ENCODE measurements at places on chromosomes 5 and 9.

- no peak for DNase-seq
Measured at GRCh38 chr5:80097451-80097850, 62.3 kb downstream of the THBS4 start.

DNA sequence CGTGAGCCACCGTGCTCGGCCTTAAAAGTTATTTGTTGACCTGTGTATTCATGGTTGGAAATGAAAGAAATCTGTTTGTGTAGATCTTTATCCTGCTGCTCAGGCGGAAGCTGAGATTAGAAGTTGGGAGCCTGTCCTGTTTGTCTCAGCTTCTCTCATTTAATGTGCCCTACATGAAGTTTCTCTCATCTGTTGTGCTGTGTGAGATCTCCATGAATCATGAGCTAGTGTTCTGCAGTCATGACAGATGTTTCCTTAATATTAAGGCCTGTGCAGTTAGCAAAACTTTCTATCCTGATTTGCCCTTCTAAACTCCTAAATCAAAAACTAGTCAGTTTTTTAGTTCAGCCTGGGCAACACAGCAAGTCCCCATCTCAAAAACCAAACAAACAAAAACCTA, 59.5 kb downstream of the FAM78A start:
- no peak for DNase-seq

DNA sequence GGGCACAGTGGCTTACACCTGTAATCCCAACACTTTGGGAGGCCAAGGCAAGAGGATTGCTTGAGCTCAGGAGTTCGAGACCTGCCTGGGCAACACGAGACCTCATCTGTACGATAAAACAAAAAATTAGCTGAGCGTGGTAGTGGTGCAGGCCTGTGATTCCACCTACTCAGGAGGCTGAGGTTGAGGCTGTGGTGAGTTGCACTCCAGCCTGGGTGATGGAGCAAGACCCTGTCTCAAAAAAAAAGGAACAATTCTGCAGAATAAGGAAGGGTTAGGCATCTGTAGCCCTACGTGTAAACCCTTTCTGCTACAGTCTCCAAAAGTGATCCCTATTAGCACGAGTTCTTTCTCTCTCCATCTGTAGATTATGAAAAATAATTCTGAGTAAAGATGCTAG, 19.9 kb downstream of the CDC26 start:
- DNase-seq = no peak

- no peak for DNase-seq
Measured at GRCh38 chr9:18666348-18666747, 192.4 kb downstream of the ADAMTSL1 start.

GRCh38 chr5:56326116-56326515, 93.0 kb upstream of the ANKRD55 start:
- no peak for DNase-seq

- no peak for DNase-seq
Measured at GRCh38 chr9:4826417-4827166, 33.8 kb downstream of the RCL1 start.

GRCh38 chr9:94761481-94761880, 35.0 kb downstream of the AOPEP start:
- DNase-seq = no peak

DNA sequence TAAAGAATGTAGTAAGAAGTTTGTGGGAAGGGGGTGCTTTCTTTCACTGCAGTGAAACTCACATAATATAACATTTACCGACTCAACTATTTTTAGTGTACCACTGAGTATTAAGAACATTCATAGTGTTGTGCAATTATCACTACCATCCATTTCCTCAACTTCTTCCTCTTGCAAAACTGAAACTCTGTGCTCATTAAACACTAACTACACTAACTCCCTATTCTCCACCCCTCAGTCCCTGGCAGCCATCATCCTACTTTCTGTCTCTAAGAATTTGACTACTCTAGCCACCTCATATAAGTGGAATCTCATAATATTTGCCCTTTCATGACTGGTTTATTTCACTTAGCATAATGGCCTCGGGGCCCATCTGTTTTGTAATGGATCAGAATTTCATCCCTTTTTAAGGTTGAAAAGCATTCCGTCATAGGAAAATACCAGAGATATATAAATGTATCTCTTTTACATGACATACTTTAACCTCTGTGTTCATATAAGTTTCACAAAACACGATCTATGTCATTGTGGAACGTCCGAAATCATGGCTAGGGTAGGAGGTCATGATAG, 56.3 kb upstream of the DIRAS2 start:
- DNase-seq = no peak

DNA sequence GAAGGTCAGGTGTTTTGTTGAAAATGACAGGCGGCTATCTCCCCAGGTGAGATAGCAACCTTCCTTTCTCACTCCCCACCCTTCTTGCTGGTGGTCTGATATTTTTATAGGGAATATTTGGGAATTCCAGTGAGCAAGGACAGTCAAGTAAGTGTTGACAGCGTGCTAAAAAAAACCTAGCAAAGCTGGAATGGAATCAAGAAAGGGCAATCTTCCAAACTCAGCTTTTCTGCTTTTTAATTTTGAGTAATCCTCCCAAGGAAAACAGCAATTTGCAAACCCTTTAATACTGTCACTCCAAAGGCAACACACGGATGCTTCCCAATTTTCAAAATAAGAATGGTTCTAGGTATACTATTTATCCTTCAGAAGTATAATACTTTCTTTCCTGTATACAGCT, 143.7 kb upstream of the PCA3 start:
- no peak for DNase-seq

All from activated CD4-positive, alpha-beta T cell treated with anti-CD3 and anti-CD28 coated beads, Interleukin-2, amount 50 U/mL, for 4 hours (primary cell).